DND-41 (cell line): ENCODE measurements at places on chromosomes 7 and 10.

DNA sequence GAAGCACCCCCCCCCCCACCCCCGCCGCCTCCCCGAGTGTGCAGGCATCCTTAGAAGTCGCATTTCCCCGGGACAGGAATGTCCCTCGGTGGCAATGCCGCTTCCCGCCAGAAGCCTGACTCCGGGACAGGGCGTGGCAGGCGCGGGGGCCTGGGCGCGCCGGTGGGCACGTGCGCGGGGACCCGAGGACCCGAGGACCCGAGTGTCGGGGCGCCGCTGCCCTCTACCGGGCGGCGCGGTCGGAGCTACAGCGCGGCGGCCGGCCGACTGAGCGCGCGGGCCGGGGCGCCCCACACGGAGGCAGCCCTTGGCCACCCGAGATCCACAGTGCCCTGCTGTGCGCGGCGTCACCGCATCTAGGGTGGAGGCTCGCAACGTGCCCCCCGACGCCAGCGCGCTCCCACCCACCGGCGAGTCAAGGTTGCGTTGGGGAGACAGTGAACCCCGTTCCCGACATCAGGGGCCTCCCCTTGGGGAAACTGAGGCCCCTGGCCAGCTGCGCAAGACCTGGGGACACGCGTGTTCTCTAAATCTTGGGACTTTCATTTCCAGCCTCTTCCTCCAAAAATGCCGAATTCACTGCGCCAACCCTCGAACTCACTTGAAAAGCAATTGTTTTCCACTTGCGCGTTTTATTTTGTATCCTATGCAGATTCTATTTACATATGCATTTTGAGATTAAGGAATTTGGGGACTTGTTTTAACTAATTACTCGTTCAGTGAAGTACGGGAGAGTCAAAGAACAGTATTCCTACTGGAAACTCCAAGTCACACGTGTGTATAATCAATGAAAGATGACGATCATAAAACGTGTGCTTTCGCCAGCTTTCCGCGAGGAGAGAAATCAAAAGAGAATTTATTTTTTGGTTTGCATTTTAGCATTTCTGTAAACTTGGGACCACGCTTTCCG, 3.1 kb upstream of the CUX1 start:
- peaks cover 43% of the 10 kb centered on the region for H3K4me1 ChIP-seq
- H3K4me3 ChIP-seq: peak overlapping the region; percentile 62
- H3K27ac ChIP-seq: peak overlapping the region; percentile 75

DNA sequence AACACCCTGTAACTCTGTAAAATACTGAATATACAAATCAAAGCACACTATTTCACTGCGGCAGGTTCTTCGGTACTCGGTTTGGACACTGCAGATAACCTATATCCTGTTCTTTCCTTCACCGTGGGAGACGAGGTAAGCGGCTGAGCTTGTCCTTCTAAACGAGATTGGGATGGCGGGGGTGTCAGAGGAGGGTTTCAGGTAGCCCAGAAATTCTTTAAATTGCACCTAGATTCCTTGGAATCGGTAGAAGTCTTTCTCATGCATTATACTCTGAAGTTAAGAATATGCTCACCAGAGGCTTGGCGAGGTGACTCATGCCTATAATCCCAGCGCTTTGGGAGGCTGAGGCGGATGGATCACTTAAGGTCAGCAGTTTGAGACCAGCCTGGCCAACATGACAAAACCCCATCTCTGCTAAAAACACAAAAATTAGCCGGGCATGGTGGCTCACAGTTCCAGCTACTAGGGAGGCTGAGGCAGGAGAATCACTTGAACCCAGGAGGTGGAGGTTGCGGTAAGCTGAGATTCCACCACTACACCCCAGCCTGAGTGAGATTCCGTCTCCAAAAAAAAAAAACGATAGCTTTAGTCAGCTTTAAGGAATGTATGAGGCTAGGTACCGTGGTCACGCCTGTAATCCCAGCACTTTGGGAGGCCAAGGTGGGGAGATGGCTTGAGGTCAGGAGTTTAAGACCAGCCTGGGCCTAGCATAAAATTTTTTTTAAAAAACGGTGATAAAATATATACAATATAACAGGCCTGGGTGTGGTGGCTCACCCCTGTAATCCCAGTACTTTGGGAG, 10.1 kb upstream of the LAT2 start:
- H3K4me1 ChIP-seq: peaks cover 21% of the 10 kb centered on the region
- peaks cover 28% of the 10 kb centered on the region for H3K36me3 ChIP-seq
- H3K27ac ChIP-seq: no peak overlapping the region
- H3K27me3 ChIP-seq: no peaks in the 10 kb centered on the region
- DNase-seq: no peak

GRCh38 chr10:55822096-55822495, 539.0 kb downstream of the ZWINT start:
- no peaks in the 10 kb centered on the region for H3K27me3 ChIP-seq
- DNase-seq: no peak
- no peaks in the 10 kb centered on the region for H3K36me3 ChIP-seq
- no peaks in the 10 kb centered on the region for H3K4me1 ChIP-seq
- H3K4me3 ChIP-seq: no peak overlapping the region

GRCh38 chr10:79021948-79022499, 46.7 kb upstream of the ZMIZ1 start:
- no peak for DNase-seq
- no peaks in the 10 kb centered on the region; the same call in 1 of the 2 replicates for H3K4me1 ChIP-seq
- no peak overlapping the region for H3K27ac ChIP-seq
- no peaks in the 10 kb centered on the region for H3K36me3 ChIP-seq

DNA sequence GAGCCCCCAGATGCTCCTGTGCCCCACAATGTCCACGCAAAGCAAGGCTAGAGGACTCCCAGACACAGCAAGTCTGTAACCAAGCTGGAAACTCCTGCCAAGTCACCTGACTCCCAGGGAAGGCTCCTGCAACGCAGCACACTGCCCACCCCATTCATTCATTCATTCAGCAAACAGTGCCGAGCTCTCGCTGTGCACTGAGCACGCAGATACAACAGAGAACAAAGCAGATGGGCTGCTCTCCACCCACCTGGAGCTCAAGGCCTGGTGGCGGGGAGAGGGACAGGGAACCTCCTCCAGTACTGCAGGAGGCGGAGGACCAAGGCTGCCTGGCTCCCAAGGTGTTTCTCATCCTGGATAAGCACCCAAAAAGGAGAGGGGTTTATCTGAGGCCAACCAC, 8.6 kb downstream of the KCNH2 start:
- peaks cover 2% of the 10 kb centered on the region for H3K27me3 ChIP-seq
- H3K4me1 ChIP-seq: peaks cover 7% of the 10 kb centered on the region
- no peak for DNase-seq
- no peak overlapping the region for H3K27ac ChIP-seq

- H3K36me3 ChIP-seq: no peaks in the 10 kb centered on the region
- H3K27me3 ChIP-seq: no peaks in the 10 kb centered on the region
- no peak overlapping the region for H3K4me3 ChIP-seq
These were observed 68.8 kb downstream of the OSBPL3 start for GRCh38 chr7:24911213-24911603.

DNA sequence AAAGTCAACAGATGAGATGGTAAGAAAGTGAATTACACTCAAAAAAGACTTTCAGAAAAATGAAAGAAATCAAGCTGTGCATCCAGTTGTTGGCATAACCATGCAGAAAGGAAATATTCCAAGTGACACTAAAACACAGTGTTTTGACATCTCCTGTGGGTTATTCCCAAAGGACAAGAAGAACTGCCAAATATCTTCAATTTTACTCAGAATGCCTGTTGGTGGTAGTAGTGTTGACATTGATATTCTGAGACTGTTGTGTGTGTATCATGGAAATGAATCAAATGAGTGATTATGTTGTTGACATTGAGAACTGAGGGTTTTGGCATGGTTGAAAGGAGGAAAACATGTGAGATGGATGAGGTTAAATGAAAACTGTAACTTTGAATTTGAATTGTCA, 196.9 kb downstream of the SH2D4B start:
- H3K36me3 ChIP-seq: no peaks in the 10 kb centered on the region
- no peak overlapping the region for H3K4me3 ChIP-seq
- H3K27ac ChIP-seq: no peak overlapping the region
- no peak for DNase-seq
- no peaks in the 10 kb centered on the region for H3K4me1 ChIP-seq
- H3K27me3 ChIP-seq: no peaks in the 10 kb centered on the region

DNA sequence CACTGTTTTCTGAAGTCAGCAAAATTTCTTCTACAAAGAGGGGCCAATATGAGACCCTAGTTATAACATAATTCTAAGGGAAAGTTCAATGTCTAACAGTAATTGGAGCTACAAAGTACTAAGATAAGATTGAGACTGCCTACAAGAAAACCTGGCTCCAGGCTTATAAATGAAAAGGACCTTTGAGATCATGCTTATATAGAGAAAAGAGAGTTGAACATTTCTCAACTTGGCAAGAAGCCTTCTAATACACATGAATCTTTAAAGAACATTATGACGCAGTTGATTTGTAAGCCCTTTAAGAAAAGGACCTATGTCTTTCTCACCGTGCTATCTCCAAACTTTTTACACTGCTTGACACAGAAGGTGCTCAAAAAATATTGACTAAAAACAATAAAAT, 87.9 kb downstream of the TPK1 start:
- no peaks in the 10 kb centered on the region for H3K4me1 ChIP-seq
- H3K36me3 ChIP-seq: no peaks in the 10 kb centered on the region
- no peak overlapping the region for H3K4me3 ChIP-seq

- H3K36me3 ChIP-seq: no peaks in the 10 kb centered on the region
- no peak for DNase-seq
- no peak overlapping the region for H3K4me3 ChIP-seq
- no peak overlapping the region for H3K27ac ChIP-seq
- no peaks in the 10 kb centered on the region for H3K27me3 ChIP-seq
These were observed 12.0 kb upstream of the MEST start for GRCh38 chr7:130479716-130480400.

GRCh38 chr10:88805361-88805760, 2.8 kb downstream of the LIPM start:
- no peak overlapping the region for H3K4me3 ChIP-seq
- DNase-seq: no peak
- no peaks in the 10 kb centered on the region for H3K36me3 ChIP-seq
- no peak overlapping the region for H3K27ac ChIP-seq
- no peaks in the 10 kb centered on the region for H3K27me3 ChIP-seq

- no peaks in the 10 kb centered on the region for H3K36me3 ChIP-seq
- no peak overlapping the region for H3K4me3 ChIP-seq
- peaks cover 60% of the 10 kb centered on the region for H3K4me1 ChIP-seq
- no peak for DNase-seq
- no peak overlapping the region; the same call in 1 of the 2 replicates for H3K27ac ChIP-seq
These were observed 164.5 kb upstream of the PRSS1 start for GRCh38 chr7:142584765-142585164.

DNA sequence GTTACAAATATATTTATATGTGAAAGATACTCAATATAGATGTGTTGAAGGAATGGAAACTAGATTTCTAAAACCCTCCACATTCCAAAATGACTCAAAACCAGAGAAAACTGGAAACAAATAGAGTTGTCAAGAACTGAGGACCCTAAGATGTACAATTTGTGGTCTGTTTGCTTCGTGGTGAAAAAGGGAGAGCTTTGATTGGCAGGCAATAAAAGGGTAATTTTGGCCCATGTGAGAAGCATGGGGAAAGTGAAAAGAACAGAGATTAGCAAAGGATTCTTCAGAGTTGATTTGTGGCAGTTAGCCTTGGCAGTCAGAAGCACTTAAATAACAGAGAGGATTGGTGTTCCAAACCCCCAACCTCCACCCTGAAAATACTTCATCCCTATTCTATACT, 37.1 kb upstream of the DKK1 start:
- H3K27me3 ChIP-seq: no peaks in the 10 kb centered on the region
- H3K4me3 ChIP-seq: no peak overlapping the region
- no peak for DNase-seq
- no peaks in the 10 kb centered on the region for H3K36me3 ChIP-seq
- no peak overlapping the region for H3K27ac ChIP-seq
- H3K4me1 ChIP-seq: no peaks in the 10 kb centered on the region

GRCh38 chr7:150415161-150416153, 35.0 kb upstream of the GIMAP8 start:
- peak; percentile 2 for DNase-seq
- H3K27me3 ChIP-seq: no peaks in the 10 kb centered on the region
- H3K36me3 ChIP-seq: peaks cover 23% of the 10 kb centered on the region
- H3K4me1 ChIP-seq: no peaks in the 10 kb centered on the region; the same call in 1 of the 2 replicates
- H3K27ac ChIP-seq: no peak overlapping the region

DNA sequence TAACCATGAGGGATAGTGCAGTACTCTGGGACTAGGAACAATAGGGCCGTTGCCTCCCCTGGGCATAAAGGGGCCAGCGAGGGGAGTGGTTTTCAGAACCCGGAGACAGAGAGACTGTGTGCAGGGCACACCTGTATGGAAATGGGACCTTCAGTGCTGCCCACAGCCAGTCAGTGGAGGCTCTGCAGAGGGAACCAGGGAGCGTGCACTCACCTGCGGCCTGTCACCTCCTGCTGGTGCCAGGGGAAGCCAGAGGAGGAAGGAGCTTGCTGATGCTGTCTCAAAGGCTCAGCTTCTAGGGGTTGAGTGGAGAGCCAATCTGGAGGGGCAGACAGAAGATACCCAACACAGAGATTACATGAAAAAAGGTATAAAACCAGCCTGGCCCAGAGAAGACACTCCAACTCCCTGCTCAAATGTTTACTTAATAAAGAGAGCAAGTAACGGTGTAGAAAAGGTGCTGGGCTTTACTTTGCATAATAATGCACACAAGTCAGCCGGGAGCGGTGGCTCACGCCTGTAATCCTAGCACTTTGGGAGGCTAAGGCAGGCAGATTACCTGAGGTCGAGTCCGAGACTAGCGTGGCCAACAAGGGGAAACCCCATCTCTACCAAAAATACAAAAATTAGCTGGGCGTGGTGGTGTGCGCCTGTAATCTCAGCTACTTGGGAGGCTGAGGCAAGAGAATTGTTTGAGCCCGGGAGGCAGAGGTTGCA, 35.5 kb upstream of the WAPL start:
- H3K27ac ChIP-seq: no peak overlapping the region
- DNase-seq: no peak
- no peaks in the 10 kb centered on the region for H3K36me3 ChIP-seq
- no peaks in the 10 kb centered on the region for H3K27me3 ChIP-seq
- H3K4me1 ChIP-seq: no peaks in the 10 kb centered on the region

DNA sequence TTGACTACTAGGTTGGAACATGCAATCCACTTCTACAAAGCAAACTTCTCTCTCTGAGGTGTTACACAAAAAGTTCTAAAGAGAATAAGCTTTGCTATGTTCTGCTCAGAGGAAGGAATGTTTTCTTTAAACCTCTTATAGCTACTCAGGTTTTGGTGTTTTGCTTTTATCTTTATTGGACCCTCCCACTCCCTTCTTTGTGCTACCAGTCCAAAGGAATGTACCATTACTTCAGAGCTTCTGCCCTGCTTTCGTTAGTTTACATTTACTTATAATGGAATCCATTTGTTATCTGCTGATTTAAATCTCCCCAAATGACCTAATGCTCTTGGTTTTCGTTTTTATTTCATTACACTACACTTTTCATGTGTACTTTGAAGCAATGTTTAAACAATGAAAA, 154.9 kb downstream of the ATE1 start:
- H3K4me1 ChIP-seq: no peaks in the 10 kb centered on the region
- no peaks in the 10 kb centered on the region; the same call in 1 of the 2 replicates for H3K36me3 ChIP-seq
- no peaks in the 10 kb centered on the region for H3K27me3 ChIP-seq
- H3K4me3 ChIP-seq: no peak overlapping the region
- no peak for DNase-seq

DNA sequence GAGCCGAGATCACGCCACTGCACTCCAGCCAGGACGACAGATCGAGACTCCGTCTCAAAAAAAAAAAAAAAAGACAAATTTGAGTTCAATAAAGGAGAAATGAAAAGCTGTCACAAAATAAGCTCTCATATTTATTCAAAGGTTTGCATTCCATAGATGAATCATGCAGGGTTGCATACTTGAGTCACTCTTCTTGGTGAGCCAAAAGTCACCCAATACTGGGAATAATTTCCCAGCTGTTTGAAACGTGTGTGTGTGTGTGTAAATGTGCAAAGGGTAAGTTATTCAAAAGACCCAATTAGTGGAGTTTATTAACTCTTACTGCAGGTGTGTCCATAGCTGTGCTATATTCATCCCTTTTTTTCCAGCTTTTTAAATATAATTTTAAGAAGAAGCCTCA, 297.7 kb downstream of the CCDC3 start:
- H3K27me3 ChIP-seq: no peaks in the 10 kb centered on the region
- H3K4me1 ChIP-seq: peaks cover 1% of the 10 kb centered on the region
- no peak for DNase-seq
- H3K27ac ChIP-seq: no peak overlapping the region
